ENCODE measurements at places on chromosomes 1 and 21. TPM values are rescaled to one million over a fixed set of nuclear protein-coding genes. Genes with fewer than 3 reads are reported as not detected.

DNA sequence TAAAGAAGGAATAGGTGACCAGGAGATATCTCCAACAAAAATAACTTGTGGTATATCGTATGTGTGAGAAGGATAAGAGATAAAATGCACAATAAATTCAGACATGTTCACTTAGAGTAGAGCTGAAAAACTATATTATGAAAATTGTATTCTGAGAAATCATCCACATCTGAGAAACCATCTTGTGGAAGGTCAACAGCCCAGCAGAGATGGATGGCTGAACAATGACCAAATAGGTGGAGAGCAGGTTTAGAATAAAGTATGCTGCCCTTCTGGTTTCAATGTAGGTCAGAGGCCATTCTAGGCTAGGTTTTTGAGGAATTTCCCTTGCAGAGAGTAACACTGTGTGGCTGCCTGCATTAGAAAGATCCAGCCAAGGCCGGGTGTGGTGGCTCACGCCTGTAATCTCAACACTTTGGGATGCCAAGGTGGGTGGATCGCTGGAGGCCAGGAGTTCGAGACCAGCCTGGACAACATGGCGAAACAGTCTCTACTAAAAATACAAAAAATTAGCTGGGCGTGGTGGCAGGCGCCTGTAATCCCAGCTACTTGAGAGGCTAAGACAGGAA lies 8.8 kb upstream of the UAP1 start:
- DNase-seq: no peak

DNA sequence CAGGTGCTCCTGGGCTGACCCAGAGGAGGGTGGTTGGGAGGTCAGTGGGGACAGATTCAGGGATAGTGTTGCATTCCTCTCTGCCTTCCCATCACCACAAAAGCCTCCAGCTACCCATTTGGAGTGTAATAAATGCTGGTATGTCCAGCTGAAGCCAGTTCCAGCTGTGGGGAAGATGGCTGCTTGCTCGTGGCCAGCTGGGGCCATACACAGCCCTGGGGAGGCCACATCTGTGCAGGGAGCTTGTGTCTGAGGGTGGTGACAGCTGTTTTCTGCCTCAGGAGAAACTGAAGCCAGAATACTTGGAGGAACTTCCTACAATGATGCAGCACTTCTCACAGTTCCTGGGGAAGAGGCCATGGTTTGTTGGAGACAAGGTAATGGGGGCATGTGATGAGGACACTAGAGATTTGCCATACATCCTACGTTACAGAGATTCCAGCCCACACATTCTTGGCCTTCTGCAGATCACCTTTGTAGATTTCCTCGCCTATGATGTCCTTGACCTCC lies 2.7 kb downstream of the GSTM4 start:
- no peak for DNase-seq

Gene MNDA
- total RNA-seq: not detected

Gene MAP3K21
- total RNA-seq: 3.0 TPM

DNA sequence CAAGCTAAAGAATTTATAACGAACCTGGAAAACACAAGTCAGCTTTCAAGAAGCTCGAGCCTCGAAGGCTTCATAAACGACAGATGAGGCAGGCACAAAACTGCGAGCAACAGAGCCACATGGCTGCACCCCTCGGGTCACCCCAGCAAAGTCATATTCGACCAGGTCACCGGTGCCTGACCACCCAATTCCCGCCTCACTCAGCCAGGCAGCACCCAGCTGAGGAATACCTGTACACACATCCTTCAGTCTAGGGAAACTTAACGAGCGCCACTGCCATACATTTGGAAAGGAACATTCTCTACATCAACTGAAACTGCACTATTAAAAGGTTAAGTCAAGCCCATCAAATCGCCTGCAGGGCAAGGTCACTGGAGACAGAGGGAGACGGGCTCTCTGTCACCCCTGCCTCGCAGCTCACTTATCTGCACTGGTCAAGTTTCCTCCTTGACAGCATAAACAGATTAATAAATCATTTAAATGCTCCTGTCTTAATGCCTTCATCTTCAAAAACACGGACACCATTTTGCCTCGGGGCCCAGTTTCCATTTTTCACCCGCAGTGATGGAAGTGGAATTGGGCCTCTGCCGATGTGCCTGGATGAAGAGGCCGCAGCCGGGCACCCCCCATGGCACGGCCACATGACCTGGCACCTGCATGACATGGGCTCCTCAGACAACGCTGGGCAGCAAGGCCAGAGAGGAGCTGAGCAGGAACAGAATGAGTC lies 20.6 kb downstream of the NPHP4 start:
- DNase-seq: peak; percentile 60

Gene NBPF4
- total RNA-seq: not detected

Gene TAS1R3
- 0.81 TPM for total RNA-seq

DNA sequence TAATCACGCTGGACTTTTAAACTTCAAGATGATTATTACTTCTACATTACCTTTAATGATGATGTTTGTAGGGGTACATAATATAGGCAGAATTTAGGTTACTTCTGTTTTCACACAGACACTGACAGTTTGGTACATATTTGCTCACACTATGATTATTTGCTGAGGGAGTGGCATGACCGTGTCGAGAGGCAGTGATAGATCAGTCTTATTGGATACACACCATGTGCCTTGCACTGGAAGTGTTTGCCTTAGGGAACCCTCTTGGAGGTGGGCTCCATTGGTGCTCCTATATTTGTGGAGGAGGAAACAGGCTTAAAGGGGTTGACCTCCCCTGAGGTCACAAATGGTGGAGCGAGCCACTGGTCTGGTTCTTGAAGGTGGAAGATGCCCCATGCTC lies 132.1 kb downstream of the PRDM2 start:
- no peak for DNase-seq

GRCh38 chr1:33180226-33180910 lies 1.5 kb downstream of the TRIM62 start:
- DNase-seq: no peak

DNA sequence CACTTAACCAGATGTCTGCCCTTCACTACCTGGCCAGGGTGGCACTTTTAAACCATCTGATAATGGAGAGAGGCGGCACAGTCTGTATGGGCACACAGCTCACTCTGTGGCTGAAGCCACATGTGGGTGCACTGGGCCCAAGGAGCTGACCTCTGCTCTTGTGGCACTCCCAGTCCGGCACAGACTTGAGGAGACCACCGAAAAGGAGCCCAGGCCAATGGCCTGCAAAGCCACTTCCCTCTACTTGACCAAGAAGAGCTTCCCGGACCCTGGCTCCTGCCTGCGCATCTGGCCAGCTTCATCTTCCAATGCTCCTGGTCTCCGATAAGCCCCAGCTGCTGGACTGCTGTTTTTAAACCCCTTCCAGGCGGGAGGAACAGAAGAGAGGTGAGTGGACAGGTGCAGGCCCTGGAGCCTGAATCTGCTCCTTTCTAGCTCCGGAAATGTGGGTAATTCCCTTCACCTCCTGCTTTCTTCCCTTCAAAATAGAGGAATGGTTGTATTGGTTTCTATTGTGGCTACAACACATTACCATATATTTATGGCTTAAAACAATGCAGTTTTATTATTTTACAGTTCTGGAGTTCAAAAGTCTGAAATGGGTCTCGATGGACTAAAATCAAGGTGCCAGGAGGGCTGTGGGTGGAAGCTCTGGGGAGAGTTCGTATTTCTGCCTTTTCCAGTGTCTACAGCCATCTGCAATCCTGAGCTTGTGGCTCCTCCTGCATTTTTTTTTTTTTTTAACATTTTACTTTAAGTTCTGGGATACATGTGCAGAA lies 11.6 kb downstream of the GNG4 start:
- no peak for DNase-seq

DNA sequence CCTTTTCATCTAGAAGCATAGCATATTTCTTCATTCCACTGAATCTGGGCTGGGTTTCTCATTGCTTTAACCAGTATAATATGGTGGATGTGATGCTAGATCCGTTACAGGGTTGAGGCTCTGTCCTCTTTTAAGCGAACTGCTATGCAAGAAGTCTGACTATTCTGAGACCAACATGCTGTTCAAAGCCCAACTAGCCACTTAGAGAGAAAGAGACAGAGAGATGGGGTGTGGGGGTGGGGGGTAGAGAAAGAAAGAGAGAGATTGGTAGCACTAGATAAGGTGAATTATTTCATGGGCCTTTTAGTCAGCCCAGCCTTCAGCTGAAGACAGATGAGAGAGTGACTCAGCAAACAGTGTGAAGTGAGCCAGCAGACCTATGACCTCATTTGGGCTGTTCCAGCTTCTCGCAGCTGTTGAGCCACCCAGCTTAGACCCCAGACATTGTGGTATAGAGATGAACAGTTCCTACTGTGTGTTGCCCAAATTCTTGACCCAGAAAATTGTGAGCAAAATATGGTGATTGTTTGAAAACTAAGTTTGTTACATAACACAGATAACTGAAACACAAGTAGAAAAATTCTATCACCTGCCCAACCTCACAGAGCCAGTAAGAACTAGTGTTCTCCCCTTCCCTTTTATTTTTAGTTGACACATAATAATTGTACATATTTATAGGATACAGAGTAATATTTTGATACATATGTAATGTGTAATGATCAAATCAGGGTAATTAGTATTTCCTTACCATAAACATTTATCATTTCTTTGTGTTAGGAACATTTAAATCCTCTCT lies 40.7 kb upstream of the PRKACB start:
- no peak for DNase-seq

Gene BARHL2
- not detected for total RNA-seq

GRCh38 chr1:118918940-118919259 lies 69.2 kb downstream of the TBX15 start:
- no peak for DNase-seq

GRCh38 chr1:27143401-27143800 lies 11.5 kb downstream of the SLC9A1 start:
- no peak for DNase-seq

- DNase-seq: no peak
Observed at GRCh38 chr1:6891781-6892579, 106.7 kb downstream of the CAMTA1 start.

GRCh38 chr1:103190766-103191165 lies 82.4 kb upstream of the COL11A1 start:
- no peak for DNase-seq

GRCh38 chr1:47495176-47495713 lies 57.4 kb downstream of the FOXD2 start:
- no peak for DNase-seq

Gene UQCRHL
- 2.0 TPM for total RNA-seq

GRCh38 chr1:21659924-21660326 lies 9.2 kb downstream of the RAP1GAP start:
- DNase-seq: no peak

Gene TMEM52
- total RNA-seq: not detected

DNA sequence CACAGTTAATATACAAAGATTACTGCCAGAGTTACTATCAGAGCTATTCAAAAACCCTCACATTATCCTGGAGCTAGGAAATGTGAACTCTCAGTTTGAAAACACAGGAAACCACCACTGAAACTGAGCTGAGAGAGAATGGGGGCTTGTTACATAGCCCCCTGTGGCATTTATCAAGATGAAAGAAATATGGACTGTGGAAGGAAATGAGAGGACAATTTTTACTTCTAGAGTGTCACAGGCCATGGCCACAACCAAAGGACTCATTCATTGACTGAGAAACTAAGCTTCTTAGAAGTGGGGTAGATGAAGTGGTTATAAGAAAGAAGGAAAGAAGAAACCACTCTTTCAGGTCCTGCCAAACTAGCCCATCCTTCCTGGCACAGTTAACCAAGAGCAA lies 25.3 kb downstream of the DSTYK start:
- no peak for DNase-seq

DNA sequence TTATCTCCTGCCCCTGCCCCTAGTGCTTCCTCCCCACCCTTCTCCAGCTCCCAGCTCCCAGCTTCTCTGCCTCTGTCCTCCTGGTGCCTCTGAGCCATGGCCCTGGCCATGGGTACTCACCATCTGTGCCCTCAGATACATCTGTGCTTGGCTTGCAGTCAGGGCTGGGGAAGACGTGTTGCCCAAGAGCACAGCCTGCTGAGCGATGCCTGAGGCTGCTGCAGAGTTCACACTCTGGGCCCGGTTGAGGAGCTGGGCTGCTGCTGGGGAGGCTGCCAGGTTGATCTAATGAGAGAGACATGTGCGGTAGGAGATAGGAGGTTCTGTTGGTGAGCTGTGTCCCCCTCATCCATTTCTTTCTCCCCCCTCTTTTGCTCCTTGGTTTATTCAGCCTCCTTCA lies 49.4 kb upstream of the A3GALT2 start:
- DNase-seq: no peak

DNA sequence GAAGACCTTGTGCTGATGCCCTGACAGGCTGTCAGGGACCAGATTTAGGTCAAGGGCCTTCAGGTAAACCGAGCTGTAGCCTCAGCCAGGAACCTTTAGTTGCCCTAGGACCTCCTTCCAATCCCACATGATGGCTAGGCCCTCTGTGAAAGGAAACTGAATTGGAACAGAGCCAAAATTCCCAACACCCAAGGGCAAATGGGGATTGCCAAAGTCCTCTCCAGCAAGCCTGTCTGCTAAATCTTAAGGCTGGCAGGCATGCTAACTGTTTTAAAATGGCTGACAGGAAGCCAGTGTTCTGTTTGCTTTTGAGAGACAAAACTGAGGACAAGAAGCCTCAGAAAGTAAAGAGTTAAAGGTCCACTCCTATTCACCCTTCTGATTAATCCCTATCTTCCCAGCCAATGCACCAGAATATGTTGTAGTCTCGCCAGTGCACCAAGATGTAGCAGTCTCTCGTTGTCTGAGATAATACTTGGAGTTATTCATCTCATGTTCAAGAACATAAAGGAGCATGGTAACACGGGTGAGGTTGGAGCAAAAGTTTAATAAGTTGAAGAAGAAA lies 35.1 kb downstream of the MSTO1 start:
- no peak for DNase-seq

Gene BATF3
- total RNA-seq: 137 TPM

Gene S100A9
- total RNA-seq: 4.8 TPM

DNA sequence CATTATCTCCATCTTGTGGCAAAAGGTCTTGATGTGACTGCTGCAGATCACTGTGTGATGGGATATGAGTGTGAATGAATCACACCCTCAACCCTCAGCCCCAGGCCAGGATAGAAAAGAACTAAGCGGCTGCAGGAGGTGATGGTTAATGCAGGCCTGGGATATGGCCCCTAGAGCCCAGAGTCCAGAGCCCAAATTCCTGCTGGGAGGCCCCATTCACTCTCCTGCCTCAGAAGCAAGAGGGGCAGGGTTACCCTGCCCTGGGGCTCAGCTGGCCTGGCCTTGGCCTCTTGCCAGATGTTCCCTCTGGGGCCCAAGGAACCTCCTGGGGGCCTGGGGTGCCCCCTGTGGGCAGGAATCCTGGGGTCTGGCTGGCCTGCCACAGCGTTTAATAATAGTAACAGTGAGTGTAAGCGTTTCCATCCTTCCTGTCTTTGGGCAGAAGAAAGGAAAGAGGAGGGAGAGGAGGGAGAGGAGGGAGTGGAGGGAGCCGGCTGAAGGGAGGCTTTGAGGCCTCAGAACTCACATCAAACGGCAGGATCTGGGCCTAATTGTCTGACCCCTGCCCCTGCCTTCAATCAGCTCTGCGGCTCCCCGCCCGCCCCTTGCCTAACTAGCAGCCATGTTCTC lies 26.2 kb downstream of the DMAP1 start:
- no peak for DNase-seq

Gene ZBTB37
- total RNA-seq: 19.7 TPM

DNA sequence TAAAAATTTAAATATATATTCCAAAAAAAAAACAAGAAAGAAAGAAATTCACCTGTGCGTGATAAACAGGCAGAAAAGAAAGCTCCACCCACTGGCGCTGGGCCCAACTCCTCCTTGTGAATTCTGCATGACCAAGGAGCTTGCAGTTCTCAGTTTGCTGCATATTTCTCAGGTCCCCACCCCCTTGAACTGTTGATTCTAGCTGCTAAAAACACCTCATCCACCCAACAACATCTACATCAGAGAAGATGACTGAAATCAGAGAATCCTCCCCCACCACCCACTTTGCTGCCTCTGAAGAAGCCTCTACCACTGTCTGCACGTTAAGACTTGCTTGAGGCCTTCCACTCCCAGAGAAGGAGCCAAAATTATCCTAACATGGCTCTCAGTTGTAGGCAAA lies 104.8 kb downstream of the RGS2 start:
- DNase-seq: no peak

Data from natural killer cell treated with Interleukin-12 subunit alpha and Interleukin-12 subunit beta and Interleukin-15 and Interleukin-18, amount 100 ng/mL, for 72 hours (primary cell).